Activated CD8-positive, alpha-beta memory T cell treated with anti-CD3 and anti-CD28 coated beads for 48 hours (primary cell): ENCODE measurements at places on chromosomes 1 and 21.

GRCh38 chr1:179029321-179029759, 3.6 kb downstream of the FAM20B start:
- no peak for DNase-seq

- no peak for DNase-seq
Observed at GRCh38 chr1:941588-942383, 17.3 kb downstream of the NOC2L start.

- no peak for DNase-seq
Observed at GRCh38 chr1:209389258-209389657, 194.3 kb upstream of the CAMK1G start.

- no peak for DNase-seq
Observed at GRCh38 chr21:42518626-42519025, 5.0 kb downstream of the SLC37A1 start.

DNA sequence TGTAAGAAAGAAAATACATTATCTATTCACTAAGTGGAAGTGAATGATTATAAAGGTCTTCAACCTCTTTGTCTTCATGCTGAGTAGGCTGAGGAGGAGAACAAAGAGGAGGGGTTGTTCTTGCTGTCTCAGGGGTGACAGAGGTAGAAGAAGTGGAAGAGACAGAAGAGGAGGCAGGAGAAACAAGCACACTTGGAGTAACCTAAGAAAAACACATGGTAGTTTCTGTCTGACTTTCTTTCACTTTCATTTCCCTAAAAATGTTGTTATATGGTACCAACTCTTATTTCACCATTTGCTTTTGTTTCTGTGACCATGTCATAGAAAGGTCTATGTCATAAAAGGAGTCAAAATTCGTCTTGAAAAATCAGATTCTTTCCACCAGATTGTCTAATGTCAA, 696.6 kb upstream of the BRINP3 start:
- DNase-seq = no peak

DNA sequence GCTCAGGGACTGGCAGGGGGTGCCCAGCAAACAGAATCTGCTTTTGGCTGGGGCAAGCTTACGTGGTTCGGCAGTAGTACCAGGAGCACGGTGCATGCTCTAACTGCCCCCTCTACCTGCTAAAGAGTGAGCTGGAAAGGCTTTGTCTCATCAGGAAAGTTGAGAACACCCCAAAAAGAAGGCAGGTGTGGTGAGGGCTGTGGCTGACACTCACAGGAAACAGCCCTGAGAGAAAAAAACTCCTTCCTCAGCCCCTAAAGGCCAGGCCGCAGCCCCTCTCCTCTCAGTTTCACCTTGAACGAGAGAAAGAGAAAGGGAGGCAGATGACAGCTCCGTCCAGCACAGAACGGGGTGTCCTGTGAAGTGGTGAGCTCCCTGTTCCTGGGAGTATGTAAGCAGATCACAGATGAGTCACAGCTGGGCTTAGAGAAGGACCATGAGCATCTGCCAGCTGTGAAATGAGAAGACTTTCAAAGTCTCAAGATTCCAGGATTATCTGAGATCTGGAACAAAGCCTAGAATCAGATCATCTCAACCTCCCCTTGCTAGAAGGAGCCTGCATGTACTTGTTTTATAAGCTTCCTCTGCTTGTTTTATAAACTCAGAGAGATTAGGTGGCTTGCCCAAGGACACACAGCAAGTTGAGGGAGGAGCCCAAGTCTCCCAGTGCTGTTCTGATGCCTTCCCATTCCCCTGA, 13.4 kb downstream of the LAPTM5 start:
- no peak for DNase-seq

GRCh38 chr1:4003846-4004505, 103.9 kb upstream of the C1orf174 start:
- no peak for DNase-seq

- no peak for DNase-seq
Observed at GRCh38 chr1:245587435-245588115, 432.8 kb downstream of the KIF26B start.

GRCh38 chr1:43147625-43148327, 24.3 kb downstream of the EBNA1BP2 start:
- no peak for DNase-seq

DNA sequence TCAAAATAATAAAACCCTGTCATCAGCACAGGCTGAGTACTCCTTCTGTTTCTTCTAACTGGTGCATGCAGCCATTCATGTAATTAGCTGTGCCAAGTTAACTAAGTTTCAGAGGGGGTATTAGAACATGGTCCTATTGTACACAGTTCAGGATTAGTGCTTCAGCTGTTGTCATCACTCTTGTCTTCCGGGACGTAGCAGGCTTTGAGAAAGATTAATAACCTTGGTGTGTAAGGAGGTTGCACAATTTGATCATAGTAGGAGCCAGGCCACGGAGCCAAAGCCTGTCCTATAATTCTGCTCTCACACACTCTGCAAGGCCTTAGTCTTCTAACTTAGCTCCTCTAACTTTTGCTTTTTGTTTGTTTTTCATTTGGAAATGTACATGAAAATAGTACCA, 44.7 kb downstream of the PTGFRN start:
- DNase-seq = no peak

GRCh38 chr1:38152351-38153065, 105.9 kb upstream of the POU3F1 start:
- no peak for DNase-seq

- no peak for DNase-seq
Observed at GRCh38 chr1:98045767-98046641, 125.2 kb upstream of the DPYD start.

GRCh38 chr1:20992322-20993056, 184.2 kb downstream of the EIF4G3 start:
- DNase-seq = no peak

DNA sequence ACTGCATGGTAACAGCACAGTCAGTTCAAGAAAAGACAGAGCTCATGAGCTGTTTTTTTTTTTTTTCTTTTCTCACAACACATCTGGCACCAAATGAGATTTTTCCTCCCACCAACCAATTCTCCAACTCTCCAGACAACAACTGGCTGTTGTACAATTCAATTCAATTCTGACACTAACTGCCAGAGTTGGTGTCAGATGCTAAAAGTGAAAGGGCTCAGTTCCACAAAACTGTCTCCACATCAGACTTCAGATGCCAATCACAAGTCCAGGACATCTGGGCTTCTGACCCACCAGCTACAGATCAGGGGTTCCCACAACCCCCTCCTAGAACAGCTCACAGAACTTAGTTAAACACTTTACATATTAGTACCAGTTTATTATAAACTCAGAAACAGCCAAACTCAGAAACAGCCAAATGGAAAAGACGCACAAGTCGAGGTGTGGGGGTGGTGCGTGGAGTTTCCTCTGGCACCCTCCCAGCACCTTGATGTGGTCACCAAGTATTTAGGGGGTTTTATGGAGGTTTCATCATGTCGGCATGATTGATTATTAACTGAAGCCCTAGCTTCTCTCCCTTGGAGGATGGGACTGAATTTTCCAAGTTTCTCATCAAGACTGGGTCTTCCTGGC, 39.2 kb upstream of the LRRC8D start:
- peak; percentile 41 for DNase-seq

DNA sequence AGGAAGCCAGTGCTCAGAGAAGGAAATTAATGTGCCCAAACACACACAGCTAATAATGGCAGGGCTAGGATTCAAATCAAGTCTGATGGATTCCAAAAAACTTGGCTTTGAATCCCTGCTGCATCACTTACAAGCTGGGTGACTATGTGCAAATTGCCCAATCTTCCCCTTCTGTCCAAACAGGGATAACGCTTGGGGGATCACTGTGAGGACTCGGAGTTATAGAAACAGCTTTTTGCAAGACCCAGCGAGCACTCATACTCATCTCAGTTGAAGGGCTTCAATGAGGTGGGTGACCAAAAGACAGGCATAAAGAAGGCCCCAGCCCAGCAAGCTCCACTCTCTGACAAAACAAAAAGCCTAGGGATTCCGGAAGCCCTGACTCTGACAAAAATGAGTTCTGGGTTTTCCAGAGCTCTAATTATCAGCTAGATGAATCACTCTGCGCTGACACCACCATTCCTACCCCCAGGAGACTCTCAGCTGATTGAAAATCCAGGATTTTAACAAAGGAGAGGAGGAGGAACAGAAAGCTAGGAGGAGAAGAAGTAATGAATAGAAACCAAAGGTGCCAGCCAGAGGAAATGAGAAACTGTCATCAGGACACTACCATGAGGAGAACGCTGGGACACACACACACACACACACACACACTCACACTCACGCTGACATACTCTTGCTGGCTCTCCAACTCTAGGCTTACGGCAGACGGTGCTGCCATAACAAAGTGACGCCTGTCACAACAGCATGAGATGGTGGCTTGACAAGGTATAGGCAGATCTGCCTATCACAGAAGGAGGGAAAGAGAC, 1.6 kb upstream of the STK40 start:
- no peak for DNase-seq

GRCh38 chr1:184608990-184609389, 145.7 kb downstream of the EDEM3 start:
- no peak for DNase-seq

- DNase-seq = no peak
Observed at GRCh38 chr1:58735586-58735985, 35.7 kb upstream of the MYSM1 start.

DNA sequence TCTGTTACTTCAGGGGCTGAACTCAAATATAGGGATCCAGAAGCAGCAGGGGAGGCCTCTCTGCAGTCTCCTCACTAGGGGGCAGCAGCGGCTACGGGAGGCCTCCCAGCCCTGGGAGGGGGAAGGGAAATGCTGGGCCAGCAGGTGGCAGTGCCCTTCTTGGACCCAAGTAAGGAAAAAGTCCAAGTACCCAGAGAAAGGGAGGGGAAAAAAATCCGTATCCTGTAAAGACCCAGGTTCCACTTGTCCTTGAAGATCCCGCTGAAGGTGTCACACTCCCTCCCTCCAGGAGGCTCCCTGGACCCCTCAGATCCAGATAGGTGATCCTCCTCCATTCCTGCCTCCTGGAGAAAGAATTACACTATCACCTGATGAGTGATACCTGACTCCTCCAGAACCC, 14.1 kb upstream of the NUAK2 start:
- DNase-seq = peak; percentile 55

GRCh38 chr1:15674386-15675159, 9.5 kb upstream of the PLEKHM2 start:
- no peak for DNase-seq

DNA sequence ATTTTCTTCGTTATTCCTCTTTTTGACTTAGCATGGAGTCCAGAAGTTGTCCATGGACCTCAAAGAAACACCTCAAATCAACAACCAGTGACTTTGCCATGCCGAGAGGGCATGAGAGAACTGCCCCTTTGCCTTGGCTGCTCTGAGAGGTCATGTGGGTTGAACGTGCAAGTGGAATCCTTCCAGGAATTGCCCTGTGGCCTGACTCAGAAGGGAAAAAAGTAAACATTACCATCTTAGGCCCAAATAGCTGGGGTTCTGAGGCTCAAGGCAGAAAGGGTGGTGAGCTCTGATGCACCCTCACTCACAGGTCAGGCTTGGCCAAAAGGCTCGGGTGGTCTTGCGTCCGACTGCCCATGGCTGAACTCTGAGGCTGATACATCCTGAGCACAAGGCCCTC, 15.1 kb downstream of the STUM start:
- no peak for DNase-seq

DNA sequence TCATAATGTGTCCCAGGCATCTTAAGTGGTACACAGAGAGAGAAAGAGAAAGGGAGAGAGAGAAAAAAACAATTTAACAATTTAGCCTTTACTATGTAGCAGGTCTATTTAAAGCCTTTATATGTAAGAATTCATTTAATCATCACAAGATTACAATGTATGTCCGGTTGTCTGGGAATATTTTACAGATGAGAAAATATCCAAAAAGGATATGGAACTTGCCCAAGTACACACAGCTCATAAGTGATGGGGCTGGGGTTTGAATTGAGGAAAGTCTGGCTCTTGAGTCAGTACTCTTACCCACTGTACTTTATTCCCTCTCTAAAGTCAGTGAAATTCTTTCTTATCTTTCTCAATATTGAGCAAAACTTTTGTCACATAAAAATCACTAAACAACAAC, 104.6 kb downstream of the LYPLAL1 start:
- DNase-seq = no peak

DNA sequence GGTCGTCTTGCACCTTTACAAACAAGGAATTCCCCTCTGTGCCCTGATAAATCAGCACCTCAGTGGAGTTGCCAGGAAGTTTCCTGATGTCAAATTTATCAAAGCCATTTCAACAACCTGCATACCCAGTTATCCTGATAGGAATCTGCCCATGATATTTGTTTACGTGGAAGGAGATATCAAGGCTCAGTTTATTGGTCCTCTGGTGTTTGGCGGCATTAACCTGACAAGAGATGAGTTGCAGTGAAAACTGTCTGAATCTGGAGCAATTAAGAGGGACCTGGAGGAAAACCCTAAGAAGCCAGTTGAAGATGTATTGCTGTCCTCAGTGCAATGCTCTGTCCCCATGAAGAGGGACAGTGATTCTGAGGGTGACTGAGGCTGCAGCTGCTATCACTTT, 38.3 kb downstream of the ZFYVE9 start:
- no peak for DNase-seq

DNA sequence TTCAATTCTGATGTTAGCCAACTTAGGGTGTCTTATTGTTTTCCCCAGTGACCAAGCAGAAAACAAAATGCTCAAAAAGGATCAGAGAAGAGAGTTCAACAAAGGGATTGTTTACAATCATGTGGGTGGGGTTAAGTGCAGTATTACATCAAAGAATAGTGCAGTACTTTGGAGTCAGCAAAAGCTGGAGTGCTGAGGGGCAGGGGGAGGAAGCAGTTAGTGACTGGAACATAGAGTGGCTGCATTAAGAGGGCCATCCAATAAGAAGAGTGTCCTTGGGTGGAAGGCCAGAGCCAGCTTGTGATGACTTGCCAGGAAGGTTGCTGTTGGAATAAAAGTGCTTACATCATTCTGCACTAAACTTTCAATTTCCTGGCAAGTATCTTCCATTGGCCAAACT, 175.5 kb downstream of the CYYR1 start:
- DNase-seq = no peak

DNA sequence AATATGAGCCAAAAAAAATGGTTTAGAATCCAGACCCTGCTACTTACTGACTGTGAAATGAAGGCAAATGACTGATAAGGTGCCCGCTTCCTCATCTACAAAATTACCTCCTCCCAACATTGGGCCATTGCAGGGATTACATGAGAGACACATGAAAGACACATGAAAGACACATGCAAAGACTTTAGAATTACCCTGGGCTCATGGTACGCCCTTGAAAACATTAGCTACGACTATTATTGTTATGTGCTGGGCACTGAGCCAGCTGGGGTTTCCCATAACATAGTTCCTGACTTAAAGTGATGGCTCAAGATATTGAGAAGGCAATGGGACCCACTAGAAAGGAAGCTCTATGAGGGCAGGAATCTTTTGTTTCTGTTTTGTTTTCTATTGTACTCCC, 43.7 kb upstream of the KANK4 start:
- DNase-seq = no peak

DNA sequence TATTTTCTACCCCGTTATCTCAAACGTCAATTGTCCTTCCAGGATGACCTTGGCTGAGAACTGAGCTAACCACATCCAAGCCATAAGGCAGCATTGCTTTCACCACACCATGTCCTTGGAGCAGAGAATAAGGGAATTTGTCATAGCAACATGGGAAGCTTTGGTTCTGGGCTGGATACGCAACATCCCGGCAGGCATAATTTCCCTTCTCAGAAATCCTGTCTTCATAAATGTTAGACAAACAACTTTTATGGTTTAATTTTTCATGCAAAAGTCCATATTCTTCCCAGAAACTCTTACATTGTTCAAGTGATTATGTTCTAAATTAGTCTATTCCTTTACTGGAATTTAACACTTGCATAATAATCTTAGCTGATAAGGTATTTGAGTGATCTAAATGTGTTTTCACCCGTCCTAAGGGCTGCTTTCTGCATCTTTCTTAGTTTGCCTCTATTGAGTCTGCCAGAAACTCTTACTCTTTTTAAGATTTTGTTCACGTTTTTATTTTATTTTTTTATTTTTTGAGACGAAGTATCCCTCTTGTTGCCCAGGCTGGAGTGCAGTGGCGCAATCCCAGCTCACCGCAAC, 51.8 kb downstream of the KCNJ15 start:
- no peak for DNase-seq
